Stimulated activated CD8-positive, alpha-beta memory T cell treated with anti-CD3 and anti-CD28 coated beads, Interleukin-4, amount 100 ng/mL, for 48 hours (primary cell): ENCODE measurements at places on chromosomes 11 and 22.

- no peak for DNase-seq
Observed at GRCh38 chr11:66743271-66743968, 14.4 kb upstream of the SPTBN2 start.

- DNase-seq, result no peak
Observed at GRCh38 chr22:42434748-42435425, 2.7 kb upstream of the NFAM1 start.

DNA sequence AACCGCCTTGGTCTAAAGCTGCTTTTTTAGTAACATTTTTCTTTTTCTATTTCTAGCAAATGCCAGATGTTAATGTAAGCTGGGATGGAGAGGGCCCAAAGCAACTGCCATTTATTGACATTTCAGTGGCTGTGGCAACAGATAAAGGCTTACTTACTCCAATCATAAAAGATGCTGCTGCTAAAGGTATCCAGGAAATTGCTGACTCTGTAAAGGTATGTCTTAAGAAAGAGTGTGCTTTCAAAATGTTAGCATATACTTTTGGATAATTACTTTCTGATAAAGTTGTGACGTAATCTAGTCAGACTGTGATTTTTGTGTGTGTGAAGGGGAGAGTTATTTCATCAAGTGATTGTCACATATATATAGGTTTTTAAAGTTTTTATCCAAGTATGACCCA is 68.1 kb downstream of the PDHX start:
- no peak for DNase-seq

DNA sequence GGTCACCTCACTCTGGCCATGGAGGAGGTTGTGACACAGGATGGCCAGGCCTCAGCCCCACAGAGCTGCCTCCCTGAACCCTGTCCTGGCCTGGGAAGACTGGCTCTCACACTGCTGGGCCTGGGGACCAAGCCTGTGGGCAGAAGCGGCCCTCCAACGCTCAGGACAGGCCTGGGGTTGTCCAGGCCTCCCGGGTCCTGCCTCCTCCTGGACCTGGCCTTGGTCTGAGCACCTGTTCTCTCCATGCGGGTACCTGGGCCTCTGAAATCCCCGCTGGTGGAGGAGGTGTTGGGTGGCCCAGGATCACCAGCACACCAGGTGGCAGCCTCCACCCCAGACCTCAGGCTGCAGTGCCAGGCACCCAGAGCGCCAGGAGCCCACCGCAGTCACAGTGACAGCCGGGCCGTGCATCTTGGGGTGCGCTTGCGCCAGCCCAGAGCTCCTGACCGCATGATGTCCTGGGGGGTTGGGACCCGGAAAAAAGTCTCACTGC is 16.1 kb upstream of the PIM3 start:
- no peak for DNase-seq

DNA sequence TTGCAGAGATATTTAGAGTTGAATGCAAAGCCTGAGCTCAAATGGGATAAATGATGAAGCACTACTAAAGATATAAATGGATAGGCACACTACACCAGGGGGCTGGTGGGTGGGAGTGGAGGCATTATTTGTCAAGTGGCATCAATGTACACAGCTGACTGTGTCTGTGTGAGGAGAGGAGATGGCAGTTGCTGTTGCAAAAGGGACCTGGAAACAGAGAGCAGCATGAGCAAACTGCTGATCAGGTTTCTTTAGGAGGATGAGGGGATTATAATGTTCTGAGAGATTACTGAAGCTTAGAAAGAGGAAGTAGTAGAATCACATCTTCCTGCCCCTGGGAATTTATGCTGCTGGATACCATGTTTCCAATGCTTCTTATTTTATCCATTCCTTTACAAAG is 39.4 kb upstream of the LIN7C start:
- DNase-seq, result no peak

DNA sequence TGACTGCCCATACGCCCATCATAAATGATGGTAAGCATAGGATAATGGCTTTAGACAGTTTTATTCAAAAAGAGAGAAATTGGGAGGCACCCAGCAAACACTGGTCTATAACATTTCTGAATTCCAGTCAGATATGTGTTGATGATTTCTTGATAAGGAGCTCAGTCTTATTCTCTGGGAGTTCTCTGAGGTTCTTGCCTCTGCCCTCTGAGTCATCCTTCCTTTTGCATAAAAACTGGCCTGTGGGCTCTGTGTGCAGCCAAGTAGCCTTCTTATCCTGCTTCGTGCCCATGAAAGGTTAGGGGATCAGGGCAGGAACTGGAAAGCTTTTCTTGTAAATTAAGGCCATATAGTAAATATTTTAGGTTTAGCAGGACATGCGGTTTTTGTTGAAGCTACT is 48.9 kb downstream of the FAR1 start:
- no peak for DNase-seq

DNA sequence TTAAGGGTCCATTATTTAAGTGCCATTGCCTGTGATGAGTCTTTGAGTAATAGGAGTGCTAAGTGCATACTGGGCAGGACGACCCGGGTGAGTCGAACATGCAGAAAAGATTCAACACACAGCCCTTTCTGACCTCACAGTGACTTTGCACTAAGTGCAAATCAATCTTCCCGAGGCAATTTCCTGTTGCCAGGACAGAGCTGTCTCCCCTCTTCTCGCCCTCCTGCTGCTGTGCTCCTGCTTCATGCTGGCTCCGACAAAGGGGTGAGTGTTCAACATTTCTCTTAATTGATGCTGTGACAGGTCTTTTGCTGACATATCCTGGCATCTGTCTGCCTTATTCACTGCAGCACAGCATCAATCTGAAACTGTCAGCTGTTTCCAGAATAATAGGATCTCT is 42.0 kb downstream of the MCHR1 start:
- DNase-seq, result no peak

- DNase-seq, result no peak
Observed at GRCh38 chr11:76830639-76831327, 29.9 kb upstream of the ACER3 start.

DNA sequence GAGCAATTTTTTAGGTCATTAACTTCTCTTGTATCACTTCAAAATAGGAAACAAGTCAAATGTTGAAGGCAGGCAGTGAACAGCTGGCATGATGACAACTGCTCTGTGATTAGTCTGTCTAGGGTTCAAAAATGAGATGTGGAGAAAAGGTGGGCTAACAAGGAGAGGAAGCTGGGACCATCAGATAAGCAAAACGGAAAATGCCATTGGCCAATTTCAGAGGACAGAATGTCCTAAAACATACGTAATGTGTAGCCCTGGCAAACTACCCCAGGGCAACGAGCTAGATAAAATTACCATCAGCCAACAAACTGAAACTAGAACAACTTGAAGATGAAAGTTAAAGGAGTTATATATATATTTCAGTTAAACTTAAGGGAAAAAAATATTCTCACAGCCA is 93.2 kb downstream of the RELT start:
- DNase-seq, result no peak

DNA sequence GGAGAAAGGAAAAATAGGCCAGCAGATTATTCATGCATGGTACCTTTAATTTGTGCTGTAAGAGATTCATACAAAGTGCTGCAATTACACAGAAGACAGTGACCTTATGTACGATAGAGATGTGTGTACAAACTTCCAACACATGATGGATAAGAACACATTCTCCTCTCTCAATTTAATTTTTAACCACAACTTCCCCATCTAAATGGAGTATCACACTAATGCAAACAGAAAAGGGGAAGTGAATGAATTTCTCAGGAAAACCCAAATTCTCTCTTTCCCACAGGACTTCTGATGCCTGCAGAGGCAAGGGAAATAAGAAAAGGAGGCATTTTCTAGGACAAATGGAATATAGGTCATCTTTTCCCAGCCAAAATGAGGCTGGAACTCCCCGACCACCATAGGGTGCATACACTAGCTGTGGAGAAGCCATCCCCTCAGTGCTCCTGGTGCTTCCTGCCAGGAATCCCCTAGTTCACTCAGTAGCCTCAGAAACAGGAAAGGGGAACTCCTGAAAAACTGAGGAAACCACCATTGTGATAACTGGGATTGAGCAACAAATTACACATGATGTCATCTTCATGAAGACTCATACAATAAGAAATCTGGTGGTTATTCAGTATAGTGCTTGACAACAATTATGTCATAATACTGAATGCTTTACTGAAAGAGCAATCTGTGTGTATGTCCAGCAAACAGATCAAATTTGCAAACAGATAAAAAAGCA is 22.4 kb downstream of the MMP10 start:
- DNase-seq, result no peak

GRCh38 chr11:40271361-40271760 is 1188.1 kb downstream of the LRRC4C start:
- no peak for DNase-seq

- DNase-seq, result no peak
Observed at GRCh38 chr11:114142707-114143106, 83.2 kb downstream of the ZBTB16 start.

GRCh38 chr22:46707827-46708570 is 30.1 kb downstream of the CERK start:
- no peak for DNase-seq

GRCh38 chr11:3853899-3854659 is 1.4 kb upstream of the STIM1 start:
- peak; percentile 76 for DNase-seq

DNA sequence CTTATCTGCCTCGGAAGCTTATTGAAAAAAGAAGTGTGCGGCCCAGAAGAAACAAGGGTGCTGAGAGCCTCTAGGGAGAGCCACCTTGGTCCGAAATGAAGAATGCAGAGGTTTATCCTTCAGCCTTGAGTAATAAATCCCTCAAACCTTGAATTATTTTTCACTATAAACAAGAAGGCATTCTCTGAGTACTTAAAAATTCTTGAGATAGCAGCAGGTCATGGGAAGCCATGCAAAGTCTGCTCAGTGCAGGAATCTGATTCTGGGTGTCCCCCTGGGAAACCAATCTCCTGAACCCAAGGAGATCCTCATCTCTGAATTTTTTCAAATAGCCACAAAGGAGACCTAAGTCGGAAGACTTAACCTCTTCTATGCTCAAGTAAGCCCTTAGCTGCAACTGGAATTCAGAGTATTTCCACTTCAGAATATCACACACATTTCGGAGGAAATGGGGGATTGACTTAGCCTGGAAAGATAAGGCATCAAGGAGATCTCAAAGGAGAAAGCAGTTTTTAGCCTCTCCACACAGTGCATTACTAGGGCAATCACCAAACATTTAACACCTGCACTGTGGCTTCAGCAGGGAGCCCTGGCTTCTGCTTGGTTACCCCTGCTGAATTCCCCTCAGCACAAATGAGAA is 365.0 kb downstream of the ETS1 start:
- no peak for DNase-seq

DNA sequence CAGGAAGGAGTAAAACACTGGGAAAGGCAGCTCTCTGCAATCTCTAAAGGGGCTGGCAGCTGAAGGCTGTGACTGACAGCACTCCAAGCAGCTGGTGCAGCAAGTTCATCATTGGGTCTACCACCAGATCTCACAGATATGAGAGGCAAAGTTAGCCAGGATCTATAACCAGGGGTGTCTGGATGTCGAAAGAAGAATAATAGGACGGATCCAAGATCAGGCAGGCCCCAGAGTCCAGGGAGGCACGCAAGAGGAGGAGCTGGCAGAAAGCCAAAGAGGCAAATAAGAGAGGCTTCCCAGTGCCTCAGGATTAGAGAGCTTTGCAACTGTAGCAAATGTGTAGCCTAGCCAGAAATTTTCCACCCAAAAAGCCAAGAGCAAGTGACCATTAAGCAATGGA is 77.1 kb downstream of the RBMXL2 start:
- no peak for DNase-seq

GRCh38 chr11:65500387-65501185 is 1.7 kb downstream of the MALAT1 start:
- peak; percentile 71 for DNase-seq

- DNase-seq, result no peak
Observed at GRCh38 chr11:131073167-131073566, 156.9 kb upstream of the SNX19 start.
